Activated T-cell treated with anti-CD3 and anti-CD28 coated beads for 4 hours (primary cell): ENCODE measurements at places on chromosomes 11 and 22.

DNA sequence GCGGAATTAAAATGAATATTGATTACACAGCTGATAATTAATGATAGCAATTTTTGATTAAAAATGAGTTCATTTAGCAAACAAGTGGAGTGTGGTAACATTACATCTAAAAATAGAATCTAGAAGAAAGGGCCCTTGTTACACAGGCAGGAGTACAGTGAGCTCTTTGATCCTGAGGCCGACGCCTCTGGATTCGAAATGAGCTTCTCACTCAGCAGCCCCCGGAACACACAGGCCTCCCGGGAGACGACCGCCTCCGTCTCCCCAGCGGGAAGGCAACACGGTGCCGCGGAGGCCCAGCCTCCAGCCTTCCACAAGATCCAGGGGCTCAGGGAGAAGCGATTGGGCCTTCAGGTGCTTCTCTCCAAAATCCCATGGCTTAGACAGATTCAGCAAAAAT, 379.1 kb downstream of the BRD1 start:
- DNase-seq: no peak

DNA sequence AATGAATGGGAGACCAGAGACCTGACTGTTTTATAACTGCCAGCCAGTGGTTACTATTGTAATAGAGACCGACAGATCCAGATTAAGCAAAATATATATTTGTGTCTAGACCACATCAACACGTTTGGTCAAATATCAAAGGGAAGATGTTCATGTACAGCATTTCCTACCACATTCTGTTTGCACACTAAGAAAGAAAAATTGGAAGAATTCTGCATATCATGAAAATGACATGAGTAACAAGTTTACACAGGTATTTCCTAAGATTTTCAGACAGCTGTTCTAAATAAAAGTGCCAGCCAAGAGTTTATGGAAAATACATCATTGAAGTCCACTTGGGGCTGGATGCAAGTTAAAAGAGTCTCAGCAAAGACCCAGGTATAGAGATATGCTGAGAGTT, 145.5 kb upstream of the ANO3 start:
- no peak for DNase-seq

- no peak for DNase-seq
Observed at GRCh38 chr22:18082467-18082866, 4.7 kb downstream of the PEX26 start.

DNA sequence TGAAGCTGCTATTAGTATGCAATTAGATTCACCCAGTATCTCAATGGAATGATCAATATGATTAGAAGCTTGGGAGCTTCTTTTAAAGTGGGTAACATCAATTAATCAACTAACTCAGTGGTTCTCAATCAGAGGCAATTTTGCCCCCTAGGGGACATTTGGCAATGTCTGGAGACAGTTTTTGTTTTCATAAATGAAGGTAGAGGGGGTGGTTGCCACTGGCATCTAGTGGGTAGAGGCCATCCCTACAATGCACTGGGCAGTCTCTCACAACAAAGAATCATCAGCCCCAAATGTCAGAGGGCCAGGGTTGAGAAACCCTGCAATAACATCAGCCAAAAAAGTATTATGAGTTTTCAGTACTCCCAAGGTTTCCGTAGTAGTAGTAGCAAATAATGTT, 5.9 kb upstream of the AMOTL1 start:
- DNase-seq: no peak

DNA sequence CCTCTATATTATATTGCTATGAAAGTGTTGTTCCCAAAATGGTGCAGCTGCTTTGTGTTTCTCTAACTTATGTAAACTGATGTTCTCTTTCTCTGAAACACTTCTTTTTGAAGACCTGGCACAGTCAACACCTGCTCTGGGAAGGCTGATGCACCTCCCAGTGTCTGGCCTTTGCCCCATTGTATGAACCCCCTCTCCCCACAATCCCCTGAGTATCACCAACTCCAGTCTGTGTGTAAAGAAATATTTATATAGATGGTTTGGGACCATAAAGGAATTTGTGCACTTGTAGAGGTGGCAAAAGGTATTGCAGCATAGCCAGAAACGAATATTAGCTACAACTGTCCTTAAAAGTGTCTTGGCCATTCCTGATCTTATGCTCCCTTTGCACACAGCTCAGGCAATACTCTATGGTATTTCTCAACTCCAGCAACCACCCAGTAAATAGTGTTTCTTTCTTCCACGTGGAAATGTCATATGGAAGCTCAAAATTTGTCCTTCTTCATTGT, 365.2 kb upstream of the DDI1 start:
- no peak for DNase-seq
